Lower leg skin (tissue), 4 donors: ENCODE measurements at places on chromosomes 1 and 21. TPM values are rescaled to one million over a fixed set of nuclear protein-coding genes. Genes with fewer than 3 reads are reported as not detected.

DNA sequence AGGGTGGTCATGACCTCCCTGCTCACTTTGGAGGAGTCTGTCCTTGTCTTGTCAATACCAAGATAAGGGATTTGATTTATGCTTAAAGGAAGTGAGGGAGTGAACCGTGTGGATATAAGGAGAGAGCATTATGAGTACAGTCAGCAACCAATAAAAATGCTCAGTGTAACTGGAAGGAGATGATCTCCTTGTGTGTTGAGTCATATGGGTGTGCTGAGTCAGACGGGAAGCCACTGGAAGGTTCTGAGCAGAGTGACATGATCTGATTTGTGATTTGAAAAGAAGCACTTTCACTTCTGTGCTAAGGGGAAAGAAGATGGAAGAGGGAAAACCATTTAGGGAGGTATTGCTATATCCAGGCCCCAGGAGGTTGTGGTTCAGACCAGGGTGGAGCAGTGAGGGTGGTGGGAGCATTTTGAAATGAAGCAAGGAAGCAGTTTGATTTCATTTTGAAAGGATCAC is 2.5 kb upstream of the BCL10 start:
- peak; percentile 73 for DNase-seq

FAM72C gene
- 0.34 TPM for total RNA-seq

OR2M3 gene
- total RNA-seq: not detected

ZSWIM5 gene
- 1.4 TPM for total RNA-seq

PBX1 gene
- 10.0 TPM for total RNA-seq
